ENCODE measurements at places on chromosomes 1 and 21.

GRCh38 chr1:220786057-220786336, 716 bp upstream of the MTARC1 start:
- no peak for DNase-seq

- no peak for DNase-seq
Observed at GRCh38 chr1:236602171-236602570, 2.1 kb downstream of the HEATR1 start.

DNA sequence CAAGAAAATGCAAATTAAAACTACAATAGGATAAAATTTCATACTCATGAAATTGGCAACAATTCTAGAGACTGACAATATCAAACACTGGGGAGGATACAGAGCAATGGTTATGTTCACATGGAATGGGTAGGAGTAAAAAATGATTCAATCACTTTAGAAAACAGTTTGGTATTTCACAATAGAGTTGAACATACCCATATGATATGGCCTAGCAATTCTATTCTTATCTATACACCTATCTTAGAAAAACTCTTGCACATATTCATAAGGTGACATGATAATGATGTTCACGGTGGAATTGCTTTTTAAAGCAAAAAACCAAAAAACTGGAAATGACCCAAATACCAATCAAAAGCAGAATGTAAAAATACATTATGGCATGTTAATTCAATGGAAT, 28.7 kb downstream of the PHC2 start:
- DNase-seq, result no peak

- DNase-seq, result no peak
Observed at GRCh38 chr1:77831976-77832711, 52.7 kb downstream of the MIGA1 start.

DNA sequence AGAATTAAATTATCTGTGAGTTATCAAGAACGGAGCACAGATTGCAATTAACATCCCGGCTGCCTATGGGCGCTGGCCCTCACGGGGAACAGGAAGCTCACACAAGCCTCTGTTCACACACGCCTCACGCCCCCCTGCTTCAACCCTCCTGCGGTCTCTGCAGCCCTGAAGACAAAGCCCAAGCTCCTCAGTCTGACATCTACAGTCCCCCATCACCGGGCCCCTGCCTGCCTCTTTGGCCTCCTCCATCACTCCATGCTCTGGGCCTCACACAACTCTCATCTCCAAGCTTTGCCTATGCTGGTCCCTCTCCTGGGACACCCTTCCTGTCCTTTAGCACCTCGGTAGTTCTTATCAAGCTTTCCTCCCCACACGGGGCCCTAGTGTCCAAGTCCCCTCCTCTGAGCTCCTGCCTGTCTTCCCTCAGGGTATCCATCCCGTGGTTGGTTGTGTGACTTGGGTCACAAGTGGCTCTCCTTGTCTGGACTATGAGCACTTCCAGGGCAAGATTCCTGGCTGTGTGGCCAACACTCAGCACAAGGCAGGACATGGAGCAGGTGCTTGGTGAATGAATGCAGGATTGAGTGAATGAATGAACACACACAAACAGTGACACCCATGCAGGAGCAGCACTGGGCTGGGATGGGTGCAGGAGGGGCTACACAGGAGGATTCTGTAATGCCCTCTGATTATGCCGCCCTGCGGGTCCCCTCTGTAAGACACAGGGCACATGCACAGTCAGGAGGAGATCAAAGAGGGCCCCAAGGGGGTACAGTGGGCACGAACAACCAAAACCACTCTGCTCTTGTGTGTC, 116.1 kb downstream of the DMRTB1 start:
- DNase-seq, result no peak

- no peak for DNase-seq
Observed at GRCh38 chr1:110254604-110255391, 44.7 kb downstream of the KCNC4 start.

All from activated T-cell treated with anti-CD3 and anti-CD28 coated beads for 4 hours (primary cell).